ENCODE measurements at places on chromosomes 3 and 15.
A peak's percentile ranks its signal among the peaks of the same experiment; 100 is the strongest.

DNA sequence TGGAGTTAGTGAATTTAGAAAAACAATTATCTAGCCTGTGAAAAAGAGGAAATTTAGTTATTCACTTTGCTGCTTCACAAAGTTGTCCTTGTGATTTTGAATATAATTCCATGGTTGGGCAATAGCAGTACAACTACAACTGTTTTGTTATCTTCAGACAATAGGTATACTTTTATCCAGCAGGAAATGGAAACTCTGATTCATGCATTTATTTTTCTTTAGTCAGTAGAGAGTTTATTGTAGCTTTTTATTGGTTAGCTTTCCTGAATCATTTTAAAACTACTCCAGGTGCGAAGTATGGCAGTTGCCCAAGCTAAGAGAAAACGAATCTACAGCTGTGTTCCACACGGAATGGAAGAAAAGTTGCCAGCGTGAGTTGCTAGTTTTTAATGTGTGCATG lies 80.3 kb downstream of the TM4SF4 start:
- DNase-seq, result no peak

DNA sequence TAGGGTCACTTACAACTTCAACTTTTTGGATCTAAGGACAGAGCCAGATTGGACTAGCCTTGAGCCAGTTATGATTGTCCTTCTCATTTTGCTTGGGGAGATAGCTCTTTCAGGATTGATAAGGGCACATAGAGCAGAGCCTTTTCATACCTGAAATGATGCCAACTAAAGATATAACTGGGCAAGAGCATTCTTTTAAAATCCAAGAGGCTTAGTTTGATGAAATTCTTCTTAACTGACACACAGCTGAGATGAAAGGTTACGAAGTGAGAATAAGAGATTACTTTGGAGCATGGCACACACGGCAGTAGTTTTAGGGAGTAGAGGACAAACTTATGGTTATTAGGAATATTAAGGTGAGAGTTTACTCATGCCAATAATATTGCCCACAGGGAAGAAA lies 12.7 kb downstream of the CD200 start:
- no peak for DNase-seq

GRCh38 chr3:171614318-171614921 lies 154.2 kb upstream of the TNIK start:
- DNase-seq, result no peak

- DNase-seq, result no peak
These were observed 41.9 kb upstream of the UBP1 start for GRCh38 chr3:33482111-33482521.

GRCh38 chr3:181880331-181880730 lies 168.6 kb downstream of the SOX2 start:
- no peak for DNase-seq

DNA sequence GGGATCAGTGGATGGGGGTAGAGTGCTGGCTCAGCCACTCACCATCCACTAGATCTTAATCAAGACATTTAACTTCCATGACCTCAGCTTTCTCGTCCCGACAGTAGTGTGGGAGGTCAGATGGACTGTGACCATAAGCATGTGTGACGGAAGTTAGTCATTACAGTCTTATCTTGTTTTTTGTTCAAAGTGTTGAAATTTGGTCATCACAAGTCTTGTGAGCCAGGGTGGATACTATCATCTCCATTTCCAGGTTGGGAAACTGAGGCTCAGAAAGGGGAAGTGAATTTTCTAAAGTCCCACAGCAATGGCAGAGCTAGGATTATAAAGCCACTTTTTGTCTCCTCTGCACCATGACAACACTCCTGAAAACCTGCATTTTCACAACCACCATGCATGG lies 32.0 kb upstream of the ITGA11 start:
- no peak for DNase-seq

GRCh38 chr15:62254137-62254934 lies 89.3 kb upstream of the C2CD4B start:
- peak; percentile 49 for DNase-seq

GRCh38 chr3:139120086-139121056 lies 75.7 kb upstream of the PRR23C start:
- no peak for DNase-seq

- DNase-seq, result no peak
These were observed 116.6 kb upstream of the CTDSPL start for GRCh38 chr3:37745076-37745475.

GRCh38 chr3:19711160-19711782 lies 222.7 kb downstream of the EFHB start:
- DNase-seq, result no peak

DNA sequence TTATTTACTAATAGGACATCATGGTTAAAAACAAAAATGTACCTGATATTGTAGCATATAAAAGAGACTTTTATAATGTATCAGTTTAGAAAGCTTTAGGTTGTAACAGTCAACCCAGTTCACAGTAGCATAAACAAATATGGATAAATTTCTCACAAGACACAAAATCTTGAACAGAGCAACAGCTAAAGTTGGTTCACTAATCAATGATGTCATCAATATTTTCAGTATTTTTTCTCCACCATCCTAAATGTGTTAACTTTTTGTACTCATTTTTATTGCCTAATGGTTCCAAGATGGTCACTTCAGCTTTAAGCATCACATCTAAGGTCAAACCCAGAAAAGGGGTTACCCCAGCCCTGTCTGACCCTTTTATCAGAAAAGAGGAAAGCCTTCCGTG lies 21.2 kb upstream of the NRG4 start:
- no peak for DNase-seq

DNA sequence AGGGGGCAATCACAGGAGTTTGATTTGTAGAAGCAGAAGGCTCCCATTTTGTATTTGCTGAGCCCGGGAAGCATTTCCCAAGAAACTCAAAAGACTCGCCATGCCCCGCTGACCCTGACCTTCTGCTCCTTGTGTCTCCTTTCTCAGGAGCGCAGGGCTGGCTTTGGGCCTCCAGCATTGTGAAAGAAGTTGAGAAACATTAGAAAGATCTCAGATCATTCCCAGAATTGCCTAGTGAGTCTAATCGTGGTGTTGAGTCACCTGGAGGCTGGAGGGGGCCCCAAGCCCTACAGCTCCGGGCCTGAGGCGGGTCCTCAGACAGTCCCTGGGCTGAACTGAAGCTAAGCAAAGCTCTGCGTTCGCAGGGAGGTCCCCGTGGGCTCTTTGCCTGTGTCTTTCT lies 10.9 kb upstream of the PIGZ start:
- no peak for DNase-seq

DNA sequence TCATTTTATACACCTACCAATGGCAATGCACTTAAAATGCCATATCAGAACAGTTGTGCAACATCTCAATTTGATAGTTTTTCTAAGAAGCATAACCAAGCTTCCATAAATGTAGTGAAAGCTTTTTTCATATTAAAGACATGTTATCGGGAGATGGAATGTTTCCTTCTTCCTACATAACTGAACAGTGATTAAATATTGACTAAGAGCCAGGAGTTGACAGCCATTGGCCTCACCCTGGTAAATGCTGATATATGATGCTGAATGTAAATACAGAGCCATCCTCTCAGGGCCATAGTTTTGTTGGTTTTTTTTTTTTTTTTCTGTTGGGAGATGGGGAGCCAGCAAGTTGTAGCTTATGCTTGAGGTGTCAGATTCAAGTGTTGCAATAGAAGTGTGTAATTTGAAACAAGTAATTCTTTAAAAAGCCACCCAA lies 203.3 kb upstream of the IL12A start:
- DNase-seq, result no peak

GRCh38 chr15:97174886-97175540 lies 785.5 kb upstream of the ARRDC4 start:
- no peak for DNase-seq

DNA sequence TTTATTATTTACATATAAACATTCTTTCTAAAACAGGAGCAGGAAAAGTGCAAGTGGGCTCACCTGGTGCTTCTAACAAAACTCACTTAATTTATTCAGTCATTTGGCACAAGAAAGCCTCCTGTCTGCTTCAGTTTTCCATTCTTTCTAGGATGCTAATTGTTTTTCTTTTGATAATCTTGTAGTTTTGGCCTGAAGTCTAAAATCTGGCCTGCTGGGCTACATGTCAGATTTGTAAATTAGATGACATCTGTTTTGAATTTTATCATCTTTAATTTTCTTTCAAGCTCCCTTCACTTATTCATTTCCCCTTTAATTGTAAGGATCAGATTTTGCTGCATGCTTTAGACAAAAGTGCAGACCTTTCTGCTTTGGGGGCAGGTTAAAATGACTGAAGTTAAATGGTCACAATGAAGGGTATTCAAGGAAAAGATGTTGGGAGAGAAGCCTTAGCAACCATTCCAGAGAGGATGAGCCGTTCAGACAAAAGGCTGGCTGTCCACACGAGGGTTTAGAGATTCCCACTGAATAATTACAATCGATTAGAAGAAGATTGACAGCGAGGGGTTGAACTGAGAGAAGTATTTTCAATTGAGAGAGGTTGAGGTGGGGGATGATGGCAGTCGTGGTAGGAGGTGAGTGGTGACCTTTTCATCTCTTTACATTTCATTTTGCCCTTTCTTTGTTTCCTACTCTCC lies 59.9 kb upstream of the PTX3 start:
- no peak for DNase-seq

DNA sequence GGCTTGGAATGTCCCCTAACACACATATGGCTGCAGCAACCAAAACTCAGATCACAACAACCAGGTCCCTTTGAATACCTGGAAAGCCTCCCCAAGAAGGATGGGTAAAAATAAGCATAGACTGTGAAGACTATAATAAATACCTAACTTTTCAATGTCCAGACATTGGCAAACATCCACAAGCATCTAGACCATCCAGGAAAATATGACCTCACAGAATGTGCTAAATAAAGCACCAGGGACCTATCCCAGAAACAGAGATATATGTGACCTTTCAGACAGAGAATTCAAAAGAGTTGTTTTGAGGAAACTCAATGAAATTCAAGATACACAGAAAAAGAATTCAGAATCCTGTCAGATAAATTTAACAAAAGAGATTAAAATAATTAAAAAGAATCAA lies 109.2 kb downstream of the NEDD4 start:
- DNase-seq, result no peak

DNA sequence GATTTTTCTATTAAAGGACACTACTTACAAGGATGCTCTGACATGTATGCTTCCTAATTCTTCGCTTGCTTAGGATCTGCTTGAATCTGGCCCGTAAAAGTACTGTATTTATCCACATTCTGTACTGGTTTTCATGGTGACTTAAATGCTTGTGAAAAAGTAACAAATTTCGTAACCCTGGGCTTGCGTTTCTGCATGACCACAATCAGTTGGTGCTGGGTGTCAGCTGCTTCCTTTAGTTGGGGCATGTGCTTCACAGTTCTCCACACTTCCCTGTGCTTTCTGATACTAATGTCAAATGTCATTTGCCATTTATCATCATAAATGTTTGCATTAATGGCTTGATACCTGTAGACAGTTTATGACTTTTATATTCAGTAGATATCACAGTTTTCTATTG lies 218.4 kb upstream of the MLF1 start:
- DNase-seq, result no peak

GRCh38 chr3:10527295-10528001 lies 22.1 kb upstream of the ATP2B2 start:
- no peak for DNase-seq

DNA sequence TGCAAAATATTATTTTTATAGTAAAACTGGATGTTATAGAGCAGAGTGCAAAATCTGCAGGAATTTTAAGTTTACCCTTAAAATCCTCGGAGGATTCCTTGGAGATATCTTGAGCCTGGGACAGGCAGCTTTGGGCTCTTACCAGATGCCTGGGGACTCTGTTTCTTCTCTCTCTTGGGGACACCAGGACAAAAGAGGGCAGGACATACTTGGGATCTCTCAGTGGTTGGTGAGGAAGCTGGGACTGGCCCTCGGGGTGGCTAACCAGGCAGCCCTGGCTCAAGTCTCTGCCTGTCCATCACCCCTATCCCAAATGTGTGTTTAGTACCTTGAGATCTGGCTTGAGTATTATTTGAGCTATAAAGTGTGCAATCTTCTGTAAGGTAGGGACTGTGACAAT lies 38.6 kb downstream of the TKT start:
- DNase-seq, result no peak

GRCh38 chr15:50552238-50552637 lies 5.8 kb upstream of the USP50 start:
- DNase-seq, result no peak

DNA sequence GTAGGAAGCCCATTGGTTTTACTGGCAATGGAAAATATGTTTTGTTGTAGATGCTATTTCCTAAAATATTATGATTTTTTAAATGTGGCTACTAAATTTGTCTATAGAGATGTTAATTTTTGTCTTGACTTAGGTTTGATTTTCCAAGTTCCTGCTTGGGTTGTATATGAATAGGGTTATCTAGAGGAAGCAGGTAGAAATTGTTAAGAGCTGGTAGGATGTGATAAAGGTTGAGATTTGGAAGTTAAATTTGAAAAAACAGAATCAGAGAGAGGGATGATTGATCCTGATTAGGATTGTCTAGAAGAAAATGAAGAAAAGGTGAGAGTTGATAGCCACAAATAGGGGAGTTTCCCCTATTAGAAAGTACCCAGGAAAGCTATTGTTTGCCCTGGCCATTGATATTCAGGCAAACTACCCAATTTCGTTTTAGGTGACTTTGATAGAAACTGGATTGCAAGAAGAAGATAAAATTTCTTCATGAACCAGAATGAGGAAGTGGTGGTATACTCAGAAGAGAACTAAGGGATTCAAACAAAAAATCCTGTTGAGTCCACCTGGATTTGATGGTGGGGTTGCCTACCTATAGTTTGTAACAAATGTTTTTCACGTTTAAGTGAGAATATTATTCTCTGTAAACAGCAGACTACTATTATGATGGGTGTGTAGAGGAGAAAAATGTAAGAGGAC lies 91.2 kb upstream of the PHLDB2 start:
- no peak for DNase-seq

DNA sequence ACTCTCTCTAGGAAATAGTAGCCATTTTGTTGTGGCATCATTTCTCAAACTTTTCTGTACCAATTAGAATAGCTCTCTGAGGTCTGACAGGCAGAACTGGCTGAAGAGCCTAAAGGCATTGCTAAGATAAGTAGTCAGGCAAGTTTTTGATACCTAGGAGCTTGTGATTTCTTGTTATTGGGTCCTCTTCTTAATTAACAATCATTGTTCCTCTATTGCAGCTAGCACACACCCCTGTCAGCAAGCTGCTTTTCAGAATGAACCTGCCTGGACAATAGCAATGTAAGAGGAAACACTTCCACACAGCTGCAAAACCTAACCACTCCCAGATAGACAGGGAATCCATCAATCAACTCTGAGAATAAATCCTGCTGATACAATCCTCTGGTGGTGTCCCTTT lies 403.9 kb upstream of the TBL1XR1 start:
- DNase-seq, result no peak

GRCh38 chr3:47163169-47164006 lies 525 bp downstream of the SETD2 start:
- peak; percentile 29 for DNase-seq

DNA sequence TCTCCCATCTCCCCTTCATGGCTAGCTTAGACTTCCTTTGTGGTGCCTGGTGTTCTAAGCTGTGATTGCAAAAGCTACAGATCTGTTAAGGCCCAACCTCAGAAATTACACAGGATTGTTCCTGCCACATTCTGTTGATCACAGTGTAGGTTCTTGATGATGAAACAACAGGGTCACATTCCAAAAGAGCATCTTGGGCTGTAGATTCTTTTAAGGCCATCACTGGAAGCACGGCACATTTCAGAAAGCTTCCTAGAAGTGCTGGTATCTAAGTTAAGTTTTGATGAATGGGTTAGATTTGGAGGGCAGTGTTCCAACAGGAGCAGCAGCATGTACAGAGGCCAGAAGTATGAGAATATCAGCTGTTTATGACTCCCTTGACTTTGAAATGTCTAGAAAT lies 107.5 kb upstream of the SKOR1 start:
- no peak for DNase-seq
